ENCODE measurements at places on chromosomes 13 and 19.

- no peak for DNase-seq
Observed at GRCh38 chr13:26050568-26051230, 1.1 kb downstream of the SHISA2 start.

- DNase-seq = no peak
Observed at GRCh38 chr13:102792396-102792795, 6.4 kb downstream of the POGLUT2 start.

DNA sequence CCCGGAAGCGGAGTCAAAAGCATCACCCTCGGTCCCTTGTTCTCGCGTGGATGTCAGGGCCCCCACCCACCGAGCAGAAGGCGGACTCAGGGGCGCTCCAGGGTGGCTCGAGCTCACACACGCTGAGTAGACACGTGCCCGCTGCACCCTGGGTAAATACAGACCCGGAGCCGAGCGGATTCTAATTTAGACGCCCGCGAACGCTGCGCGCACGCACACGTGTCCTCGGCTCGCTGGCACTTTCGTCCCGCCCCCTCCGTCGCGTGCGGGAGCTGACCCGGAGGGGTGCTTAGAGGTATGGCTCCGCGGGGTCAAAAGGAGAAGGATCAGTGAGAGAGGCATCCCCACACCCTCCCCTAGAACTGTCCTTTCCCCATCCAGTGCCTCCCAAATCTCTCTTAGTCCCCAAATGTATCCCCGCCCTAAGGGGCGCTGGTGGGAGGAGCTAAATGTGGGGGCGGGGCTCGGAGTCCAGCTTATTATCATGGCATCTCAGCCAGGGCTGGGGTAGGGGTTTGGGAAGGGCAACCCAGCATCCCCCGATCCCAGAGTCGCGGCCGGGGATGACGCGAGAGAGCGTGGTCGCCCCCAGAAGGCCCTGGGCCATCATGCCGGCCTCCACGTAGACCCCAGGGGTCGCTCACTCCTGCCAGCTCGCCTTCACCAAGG, 451 bp upstream of the ICAM5 start:
- peak; percentile 63 for DNase-seq

- DNase-seq = no peak
Observed at GRCh38 chr13:84902243-84902642, 897.0 kb downstream of the SLITRK6 start.

GRCh38 chr13:23771956-23772355, 117.2 kb downstream of the MIPEP start:
- no peak for DNase-seq

- no peak for DNase-seq
Observed at GRCh38 chr19:41195675-41196497, 2.9 kb downstream of the CYP2S1 start.

DNA sequence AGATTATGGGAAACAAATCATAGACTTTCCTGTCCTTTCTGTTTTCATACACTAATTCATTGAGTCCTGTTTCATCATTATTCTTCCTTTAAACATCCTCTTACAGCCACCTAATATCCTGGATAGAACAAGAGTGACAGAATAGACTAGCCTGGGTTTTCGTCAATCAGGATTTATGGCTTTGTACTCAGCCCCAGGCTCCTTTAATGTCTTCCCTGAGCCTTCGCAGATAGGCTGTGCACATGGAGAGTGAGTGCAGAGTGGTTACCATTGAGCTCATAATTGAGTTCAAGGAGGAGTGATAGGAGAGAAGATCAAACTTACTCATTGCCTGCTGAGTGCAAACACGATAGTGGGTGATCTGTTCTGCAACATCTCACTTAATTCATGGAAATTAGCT, 304.9 kb downstream of the TDRD3 start:
- DNase-seq = no peak

DNA sequence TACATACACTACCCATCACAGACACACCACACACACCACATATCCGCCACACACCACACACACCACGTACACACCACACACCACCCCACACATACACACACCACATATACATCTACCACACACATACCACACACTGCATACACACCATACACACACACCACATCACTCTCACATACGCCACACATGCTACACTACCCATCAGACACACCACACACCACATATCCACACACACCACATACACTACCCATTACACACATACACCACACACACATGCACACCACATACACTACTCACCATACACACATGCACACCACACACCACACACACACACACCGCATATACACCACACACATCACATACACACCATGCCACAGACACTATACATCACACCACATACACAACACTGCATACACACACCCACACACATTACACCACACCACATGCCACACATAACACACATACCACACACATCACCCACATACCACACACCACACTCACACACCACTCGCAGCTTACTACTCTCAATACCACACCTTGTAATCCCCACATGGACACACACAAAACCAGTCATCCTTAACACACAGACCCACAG, 9.5 kb downstream of the ERFL start:
- no peak for DNase-seq

GRCh38 chr13:45101327-45102018, 18.8 kb upstream of the GTF2F2 start:
- no peak for DNase-seq

DNA sequence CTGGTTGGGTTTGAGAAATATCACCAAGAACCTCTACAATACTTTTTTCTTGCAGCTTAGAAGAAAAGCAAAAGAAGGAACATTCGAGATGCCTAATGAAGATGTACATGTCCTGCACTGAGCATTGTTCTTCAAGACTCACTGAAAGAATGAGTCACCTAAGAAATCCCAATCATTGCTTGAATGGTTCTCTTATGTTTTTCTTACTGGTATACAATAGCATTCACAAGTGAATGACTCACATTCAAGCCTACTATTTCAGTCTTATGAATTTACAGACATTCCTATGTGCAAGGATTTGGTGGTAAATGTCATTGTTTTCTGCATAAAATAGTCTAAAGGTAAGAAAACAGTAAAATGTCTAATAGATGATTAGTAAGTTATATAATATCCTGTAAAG, 594.6 kb downstream of the PCDH9 start:
- DNase-seq = no peak

DNA sequence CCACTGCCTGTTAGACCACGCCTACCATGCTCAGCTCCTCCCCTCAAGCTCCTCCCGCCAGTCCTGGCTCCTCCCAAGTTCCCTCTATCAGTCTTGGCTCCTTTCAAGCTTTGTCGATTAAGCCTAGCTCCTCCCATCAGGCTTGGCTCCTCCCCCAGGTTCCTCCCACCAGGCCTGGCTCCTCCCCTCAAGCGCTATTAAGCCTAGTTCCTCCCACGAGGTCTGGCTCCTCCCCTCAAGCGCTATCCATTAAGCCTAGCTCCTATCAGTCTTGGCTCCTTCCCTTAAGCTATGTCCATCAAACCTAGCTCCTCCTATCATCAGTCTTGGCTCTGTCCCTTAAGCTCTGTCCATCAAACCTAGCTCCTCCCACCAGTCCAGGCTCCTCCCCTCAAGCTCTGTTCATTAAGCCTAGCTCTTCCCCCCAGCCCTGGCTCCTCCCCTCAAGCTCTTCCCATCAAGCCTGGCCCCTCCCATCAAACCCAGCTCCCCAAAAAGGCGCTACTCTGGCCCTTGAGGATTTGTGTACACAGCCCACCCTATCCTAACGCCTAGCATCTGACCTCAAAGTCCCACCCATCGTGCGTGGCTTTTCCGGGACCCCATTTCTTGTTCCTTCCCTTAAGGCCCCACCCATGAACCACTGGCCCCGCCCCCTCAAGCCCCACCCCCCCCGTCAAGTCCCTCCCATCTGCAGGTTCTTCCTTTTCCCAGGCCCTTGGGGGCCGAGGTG, 10.0 kb downstream of the CAMSAP3 start:
- peak; percentile 51 for DNase-seq

GRCh38 chr13:98384739-98385138, 192.2 kb downstream of the STK24 start:
- no peak for DNase-seq

DNA sequence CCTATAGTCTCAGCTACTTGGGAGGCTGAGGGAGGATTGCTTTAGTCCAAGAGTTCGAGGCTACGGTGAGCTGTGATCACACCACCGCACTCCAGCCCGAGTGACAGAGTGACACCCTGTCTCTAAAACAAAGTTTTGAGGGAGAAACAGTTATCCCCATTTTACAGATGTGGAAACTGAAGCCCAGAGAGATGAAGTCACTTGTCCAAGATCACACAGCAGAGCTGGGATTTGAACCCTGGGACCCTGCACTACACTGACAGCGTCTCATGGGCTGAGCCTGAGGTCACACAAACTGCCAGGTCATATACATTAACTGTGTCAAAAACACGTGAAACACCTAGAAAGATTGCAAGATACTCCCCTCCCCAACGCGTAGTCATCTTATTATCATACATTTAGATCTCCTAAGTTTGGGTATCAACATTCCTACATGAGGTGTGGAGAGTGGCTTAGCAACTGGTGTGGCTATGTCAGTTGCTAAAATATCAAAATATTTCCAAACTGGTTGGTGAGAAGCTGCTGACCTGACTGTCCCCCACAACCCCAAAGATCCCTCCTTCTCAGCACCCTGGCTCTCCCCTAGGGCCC, 8.2 kb downstream of the FCGBP start:
- no peak for DNase-seq

GRCh38 chr19:5407356-5407755, 47.9 kb upstream of the ZNRF4 start:
- no peak for DNase-seq

- no peak for DNase-seq
Observed at GRCh38 chr13:92829930-92830329, 396.7 kb upstream of the GPC6 start.

DNA sequence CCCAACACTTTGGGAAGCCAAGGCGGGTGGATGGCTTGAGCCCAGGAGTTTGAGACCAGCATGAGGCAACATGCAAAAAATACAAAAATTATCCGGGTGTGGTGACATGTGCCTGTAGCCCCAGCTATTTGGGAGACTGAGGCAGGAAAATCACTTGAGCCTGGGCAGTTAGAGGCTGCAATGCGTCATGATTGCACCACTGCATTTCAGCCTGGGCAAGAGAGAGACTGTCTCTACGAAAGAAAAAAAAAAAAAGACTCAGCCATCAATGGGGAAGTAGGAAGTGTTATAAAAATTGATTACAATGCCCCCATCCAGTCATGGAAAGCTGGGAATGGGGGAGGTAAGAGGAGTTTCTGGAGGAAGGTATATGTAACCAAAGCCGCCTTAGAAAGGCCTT, 5.4 kb downstream of the TYK2 start:
- DNase-seq = no peak

GRCh38 chr19:38293281-38293680, 10.8 kb upstream of the C19orf33 start:
- no peak for DNase-seq

- peak; percentile 98 for DNase-seq
Observed at GRCh38 chr19:8832132-8833021, at the start of the genes MBD3L1 and ZNF558. MBD3L1 (plus strand) TSS chr19:8832377; CDS start chr19:8842679, 10,302 bp downstream. ZNF558 (minus strand) TSS chr19:8832304; CDS start chr19:8822659, 9,645 bp downstream.

GRCh38 chr13:76888421-76888820, 2.2 kb upstream of the KCTD12 start:
- DNase-seq = no peak

DNA sequence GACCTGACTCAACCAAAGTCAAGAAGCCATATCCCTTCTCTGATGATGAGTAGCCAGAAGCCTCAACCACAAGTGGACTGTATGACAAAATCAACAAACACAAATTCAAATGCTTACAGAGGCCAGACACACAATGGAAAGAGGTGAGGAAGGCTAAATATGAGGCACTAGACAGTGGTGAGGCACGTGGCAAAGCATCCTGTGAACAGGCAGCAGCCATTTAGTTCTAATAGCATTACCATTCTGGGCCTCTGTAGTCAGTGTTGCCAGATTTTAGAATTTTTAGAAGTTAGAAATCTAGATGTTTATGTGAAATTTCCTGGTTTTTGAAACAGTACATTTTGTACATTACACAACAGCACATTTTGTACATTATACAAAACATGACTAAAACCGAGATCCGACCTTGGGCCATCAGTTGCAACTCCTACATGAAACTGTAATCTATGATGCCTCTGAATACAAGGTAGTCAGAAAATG, 403.3 kb downstream of the COG6 start:
- no peak for DNase-seq

- no peak for DNase-seq
Observed at GRCh38 chr13:80462037-80462436, 121.1 kb upstream of the SPRY2 start.

DNA sequence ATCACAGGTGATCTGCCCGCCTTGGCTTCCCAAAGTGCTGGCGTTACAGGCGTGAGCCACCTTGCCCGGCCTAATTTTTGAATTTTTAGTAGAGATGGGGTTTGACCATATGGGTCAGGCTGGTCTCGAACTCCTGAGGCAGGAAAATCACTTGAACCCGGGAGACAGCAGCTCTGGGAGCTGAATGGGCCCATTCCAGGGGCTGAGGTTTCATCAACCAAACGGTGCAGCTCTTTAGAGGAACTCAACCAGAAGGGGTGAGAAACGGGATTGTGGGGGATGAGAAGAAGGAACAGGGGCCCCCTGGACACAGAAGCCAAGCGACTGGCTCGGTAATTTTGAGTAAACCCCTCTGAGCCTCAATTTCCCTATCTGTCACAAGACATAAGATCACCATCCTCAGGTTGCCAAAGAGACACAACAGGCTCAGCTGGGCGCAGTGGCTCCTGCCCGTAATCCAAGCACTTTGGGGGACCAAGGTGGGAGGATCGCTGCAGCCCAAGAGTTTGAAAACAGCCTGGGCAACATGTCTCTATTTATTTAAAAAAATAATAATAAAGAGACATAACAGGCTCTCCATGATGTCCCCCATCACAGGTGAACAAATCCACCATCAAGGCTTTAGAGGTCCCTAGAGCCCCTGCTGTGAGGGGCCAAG, 562 bp downstream of the IQCN start:
- no peak for DNase-seq

GRCh38 chr13:27012482-27013197, 159.0 kb downstream of the USP12 start:
- DNase-seq = no peak

DNA sequence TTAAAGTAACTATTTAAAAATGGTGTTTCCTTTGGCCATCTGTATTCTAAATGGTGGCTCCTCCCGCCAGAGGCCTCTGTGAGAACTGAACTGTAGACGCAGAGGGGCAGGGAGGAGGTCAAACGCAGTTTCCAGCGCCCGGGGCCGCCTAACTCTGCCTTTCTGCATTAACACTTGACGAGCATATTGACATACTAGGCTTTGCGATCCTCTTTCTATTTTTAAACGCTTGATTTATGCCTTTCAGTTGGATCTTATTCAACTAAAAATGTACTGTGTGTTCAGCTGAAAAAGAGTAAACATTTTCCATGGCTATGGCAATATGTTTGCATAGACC, 74.7 kb downstream of the SPACA7 start:
- DNase-seq = no peak
